ENCODE measurements at places on chromosomes 12 and 14.

DNA sequence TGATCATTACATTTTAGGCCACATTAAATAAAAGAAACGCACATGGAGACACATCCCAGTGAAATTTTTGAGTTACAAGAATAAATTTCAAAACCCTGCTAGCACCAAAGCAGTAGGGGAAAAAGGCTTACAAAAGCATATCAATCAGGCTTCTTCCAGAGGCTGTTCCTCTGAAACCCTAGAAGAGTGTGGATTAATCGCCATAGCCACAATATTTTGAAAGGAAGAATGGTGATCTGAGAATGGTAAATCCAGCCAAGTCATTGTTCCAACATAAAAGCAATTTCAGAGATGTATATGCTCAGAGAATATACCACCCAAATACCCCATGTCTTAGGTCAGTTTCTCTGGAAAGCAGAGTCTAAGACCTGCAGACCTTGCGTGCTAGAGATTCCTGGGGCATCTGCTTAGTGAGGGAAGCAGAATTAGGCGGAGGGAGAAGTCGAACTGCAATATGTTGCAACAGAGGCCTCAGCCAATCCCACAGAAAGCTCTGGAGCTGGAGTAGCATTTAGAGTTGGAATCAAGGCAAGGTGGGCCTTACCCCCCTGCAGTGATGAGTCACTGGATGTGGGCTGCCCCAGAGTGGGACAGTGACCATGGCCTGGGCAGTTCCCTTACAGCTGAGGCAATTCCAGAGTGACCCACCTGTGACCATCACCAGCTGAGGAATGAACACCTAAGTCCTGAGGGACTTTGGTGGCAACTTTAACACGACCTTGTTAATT, 125.2 kb downstream of the NTF3 start:
- DNase-seq = no peak

DNA sequence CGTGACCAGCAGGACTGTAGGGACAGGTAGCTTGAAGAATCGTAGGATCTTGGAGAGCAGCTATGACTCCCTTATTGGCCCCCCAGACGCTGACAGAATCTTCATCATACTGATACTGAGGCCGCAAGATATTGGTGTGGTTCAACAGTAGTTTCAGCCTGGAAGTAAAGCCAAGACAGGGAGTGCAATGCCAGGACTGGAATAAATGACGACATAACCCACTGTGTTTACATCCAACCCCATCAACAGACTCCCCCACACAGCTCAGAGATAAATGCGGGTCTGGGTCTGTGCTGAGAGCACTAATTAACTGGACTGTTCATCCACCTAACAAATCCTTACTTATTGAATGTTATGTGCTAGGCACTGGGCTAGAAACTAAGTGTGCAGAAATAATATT, 16.6 kb downstream of the NOXRED1 start:
- DNase-seq = no peak

- DNase-seq = no peak
These were observed 106.9 kb upstream of the PTPRB start for GRCh38 chr12:70744178-70744577.

DNA sequence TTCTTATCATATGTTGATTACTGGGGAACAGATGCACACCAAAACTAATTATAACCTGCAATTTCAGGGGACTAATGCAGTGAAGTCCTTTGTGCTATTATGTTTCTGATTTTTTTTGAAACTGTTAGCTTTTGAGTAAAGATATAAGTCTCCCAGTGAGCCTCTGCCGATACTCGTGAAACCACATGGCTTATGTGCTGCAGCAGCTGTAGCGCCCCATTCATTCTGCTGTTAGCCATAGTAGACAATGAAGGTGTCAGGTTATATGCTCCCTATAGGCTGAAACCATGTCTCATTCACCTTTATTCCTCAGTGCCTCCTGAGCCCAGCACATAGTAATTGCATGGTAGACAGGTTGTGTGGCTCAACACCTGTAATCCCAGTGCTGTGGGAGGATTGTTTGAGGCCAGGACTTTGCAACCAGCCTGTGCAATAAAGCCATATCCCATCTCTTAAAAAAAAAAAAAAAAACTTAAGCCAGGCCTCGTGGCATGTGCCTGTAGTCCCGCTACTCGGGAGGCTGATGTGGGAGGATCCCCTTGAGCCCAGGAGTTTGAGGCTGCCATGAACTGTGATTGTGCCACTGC, 25.0 kb downstream of the GOLGA5 start:
- DNase-seq = peak; percentile 42

GRCh38 chr14:99664937-99665273, 19.2 kb upstream of the CYP46A1 start:
- no peak for DNase-seq

GRCh38 chr14:78197051-78197450, 26.9 kb downstream of the NRXN3 start:
- no peak for DNase-seq

GRCh38 chr12:68699486-68699885, 12.7 kb downstream of the NUP107 start:
- DNase-seq = no peak

GRCh38 chr12:107684990-107685359, 624 bp upstream of the PWP1 start:
- peak; percentile 60 for DNase-seq

DNA sequence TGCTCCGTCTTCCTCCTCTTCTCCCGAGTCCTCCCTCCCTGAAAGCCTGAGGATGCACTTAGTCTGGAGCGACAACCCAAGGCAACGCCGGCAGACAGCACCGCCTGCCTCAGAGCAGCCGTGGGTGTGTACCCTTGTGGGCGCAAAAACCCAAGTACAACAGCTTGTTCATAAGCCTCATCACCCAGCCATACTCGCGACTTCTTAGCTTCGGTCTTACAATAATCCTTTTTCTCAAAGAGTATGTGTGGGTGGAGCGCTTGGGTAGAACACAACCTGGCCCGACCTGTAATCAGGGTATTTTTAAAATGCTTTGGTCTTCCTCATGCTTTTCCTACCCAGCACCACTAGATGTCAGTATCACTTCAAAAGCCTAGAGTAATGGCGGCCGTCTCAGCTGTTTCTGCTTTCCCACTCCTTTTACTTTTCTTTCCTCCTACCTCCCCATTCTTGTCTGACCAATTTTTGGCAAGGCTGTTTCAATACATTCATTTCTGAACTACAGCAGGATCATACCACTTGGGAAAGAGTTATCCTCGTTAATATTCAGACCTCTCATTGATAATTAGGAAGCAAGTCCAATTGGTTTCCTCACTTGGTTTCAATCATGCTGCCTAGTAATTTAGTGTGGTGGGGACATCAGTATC, 198.9 kb downstream of the EPS8 start:
- DNase-seq = peak; percentile 67

DNA sequence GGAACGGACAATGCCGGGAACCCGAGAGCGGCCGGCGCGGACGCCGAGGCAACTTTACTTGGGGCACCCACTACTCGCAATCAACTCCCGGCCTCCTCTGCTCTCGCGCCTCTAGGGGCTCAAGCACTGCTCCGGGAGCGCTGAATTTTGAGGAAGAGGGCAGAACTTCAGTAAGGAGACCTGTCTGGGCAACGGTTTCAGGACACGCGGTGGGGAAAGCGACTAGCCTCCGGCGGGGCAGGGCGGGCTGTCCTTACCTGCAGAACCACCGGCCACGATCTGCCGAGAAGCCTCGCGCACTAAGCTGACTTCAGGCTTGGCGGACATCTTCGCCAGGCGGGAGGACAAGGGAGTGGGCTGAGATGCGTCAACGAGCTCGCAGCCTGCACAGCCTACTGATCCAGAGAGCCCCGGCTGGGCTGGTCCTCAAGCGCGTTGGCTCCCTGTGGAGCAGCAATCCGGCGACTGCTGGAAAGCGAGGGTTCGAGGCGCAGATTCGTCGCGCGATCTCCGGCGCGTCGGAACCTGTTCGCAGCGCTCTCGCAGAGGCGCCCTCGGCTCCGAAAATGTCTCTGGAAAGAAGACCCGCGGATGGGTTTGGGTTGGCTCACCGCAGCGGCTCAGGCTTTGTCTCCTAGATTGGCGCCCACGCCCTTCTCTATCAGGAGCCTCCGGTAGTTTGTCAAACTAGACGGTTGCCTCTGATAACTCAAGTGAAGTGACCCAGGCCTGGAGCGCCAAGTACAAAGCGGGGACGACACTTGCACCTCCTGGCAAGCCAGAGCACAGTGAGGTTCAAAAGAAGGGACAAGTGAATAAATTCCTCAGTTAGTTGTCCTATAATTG, at the start of gene SLC25A21:
Gene SLC25A21 (minus strand): TSS at position 583 of the 846 bp plus-strand sequence.
- DNase-seq = no peak

DNA sequence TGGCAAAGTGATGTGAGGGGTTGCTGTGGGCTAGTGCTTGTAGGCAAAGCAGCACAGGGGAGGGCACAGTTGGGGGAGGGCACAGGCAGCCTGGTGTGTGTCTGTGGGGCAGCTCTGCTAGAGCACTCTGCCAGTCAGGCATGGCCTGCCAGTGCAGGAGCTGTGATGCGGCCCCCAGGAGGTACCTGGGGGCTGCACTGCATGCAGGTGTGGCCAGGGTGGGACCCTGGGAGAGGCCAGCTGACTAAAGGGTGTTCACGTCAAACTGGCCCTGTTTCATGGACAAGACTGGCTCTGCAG, 54.1 kb downstream of the FRS2 start:
- DNase-seq = no peak

- no peak for DNase-seq
These were observed 19.3 kb upstream of the TFCP2 start for GRCh38 chr12:51192284-51192671.

- no peak for DNase-seq
These were observed 16.8 kb downstream of the RFC5 start for GRCh38 chr12:118033323-118033722.

GRCh38 chr14:22579236-22579635, 9.8 kb downstream of the DAD1 start:
- no peak for DNase-seq

- DNase-seq = peak; percentile 1
These were observed 86.0 kb downstream of the SLCO1A2 start for GRCh38 chr12:21248679-21249078.

- peak; percentile 42 for DNase-seq
These were observed 48.1 kb downstream of the KCNK13 start for GRCh38 chr14:90109858-90110257.

DNA sequence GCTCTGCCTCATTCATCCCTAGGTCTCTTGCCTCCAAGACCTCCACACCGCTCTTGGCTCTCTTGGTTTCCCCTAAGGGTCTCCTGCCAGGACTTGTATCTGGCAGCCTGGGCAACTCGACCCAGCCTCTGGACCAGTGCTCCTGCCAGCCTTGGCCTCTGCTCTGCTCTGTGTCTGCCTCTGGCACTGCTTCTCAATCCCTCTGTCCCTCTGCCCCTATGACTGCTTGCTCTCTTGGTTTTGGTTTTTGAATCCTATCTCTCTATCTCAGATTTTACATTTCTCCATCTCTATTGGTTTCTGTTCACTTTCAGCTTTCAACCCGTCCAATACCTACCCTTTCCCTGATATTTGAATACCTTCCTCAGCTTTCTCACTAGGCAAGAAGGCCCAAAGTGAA, 6.3 kb downstream of the ITGA5 start:
- DNase-seq = no peak

GRCh38 chr12:6745741-6746525, 7.0 kb downstream of the MLF2 start:
- no peak for DNase-seq

DNA sequence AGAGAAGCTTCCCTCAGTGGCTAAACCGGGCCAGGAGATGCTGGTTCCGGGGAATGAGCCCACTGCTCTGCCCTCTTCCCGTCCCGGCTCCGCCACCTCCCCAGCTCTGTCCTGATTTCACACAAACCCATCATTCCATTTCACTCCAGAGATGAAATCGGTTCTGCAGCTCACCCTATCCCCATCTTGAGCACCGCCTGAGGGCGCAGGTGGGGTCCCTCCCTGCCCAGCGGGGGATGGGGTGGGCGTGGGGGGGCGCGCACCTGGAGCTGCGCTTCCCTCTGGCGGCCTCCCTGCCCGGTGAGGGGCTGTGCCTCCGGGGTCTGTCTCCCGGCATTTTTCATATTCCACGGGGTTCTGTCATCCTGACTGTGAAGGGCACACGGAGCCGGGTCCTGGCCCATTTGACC, 44.7 kb downstream of the NOC4L start:
- no peak for DNase-seq

- DNase-seq = peak; percentile 90
These were observed 36.4 kb upstream of the NCOR2 start for GRCh38 chr12:124603831-124604251.

GRCh38 chr12:112946236-112947000, 8.1 kb downstream of the OAS3 start:
- DNase-seq = no peak

- no peak for DNase-seq
These were observed 172.8 kb downstream of the ETV6 start for GRCh38 chr12:11822081-11822834.

DNA sequence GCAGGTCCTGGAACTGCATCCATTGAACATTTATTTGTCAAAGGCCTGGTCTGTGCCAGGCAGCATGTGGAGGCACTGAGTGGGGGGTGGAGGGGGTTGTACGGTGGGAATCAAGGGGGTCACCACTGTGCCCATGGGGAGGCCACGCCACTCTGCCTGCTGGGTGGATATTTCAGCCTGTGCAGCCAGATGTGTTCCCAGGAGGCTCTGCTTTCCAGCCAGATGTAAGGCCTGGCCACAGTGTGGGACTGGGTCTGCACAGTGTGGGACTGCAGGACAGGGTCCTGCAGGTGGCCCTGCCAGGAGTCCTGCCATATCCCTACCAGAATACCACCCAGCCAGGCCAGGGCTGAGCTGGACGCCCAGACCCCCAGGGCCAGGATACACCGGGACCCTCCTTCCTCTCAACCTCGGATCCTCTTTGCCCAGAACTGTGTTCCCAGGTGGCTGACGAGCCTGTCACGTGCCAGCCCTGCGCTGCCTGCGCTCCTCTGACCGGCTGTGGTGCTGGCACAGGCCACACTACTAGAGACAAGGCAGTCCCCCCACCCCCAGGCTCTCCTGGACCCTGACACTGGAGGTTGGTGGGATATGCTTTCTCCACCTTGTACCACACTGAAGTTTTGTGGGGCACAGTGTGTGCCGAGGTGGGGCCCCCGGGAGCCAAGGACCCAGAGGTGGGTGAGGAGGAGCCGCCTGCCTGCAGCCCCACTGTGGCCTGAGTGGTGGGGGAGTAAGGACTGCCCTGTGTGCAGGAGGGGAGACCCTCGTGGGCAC, 17.5 kb downstream of the XRCC3 start:
- no peak for DNase-seq

DNA sequence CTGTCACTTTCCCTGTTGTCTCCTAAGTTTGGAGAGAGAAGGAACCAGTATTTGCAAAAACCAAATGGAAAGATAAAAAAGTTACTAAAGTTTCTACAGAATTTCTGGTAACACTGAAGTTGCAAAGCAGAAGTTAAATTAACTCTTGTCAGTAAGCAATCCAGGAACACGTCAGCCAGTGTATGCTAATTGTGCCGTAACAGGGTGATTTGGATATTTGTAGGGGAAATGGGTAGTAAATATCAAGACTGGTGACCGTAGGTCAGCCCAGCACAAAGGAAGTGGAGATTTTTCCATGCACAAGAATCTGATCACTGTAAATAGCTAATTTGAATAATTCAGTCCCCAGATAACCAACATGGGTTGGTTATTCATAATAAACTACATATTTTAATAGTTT, 2.3 kb downstream of the CDKN1B start:
- no peak for DNase-seq

GRCh38 chr12:62128175-62128975, 131.8 kb upstream of the USP15 start:
- DNase-seq = no peak
